ENCODE measurements at places on chromosomes 13 and 19. TPM values are rescaled to one million over a fixed set of nuclear protein-coding genes. Genes with fewer than 3 reads are reported as not detected.

DNA sequence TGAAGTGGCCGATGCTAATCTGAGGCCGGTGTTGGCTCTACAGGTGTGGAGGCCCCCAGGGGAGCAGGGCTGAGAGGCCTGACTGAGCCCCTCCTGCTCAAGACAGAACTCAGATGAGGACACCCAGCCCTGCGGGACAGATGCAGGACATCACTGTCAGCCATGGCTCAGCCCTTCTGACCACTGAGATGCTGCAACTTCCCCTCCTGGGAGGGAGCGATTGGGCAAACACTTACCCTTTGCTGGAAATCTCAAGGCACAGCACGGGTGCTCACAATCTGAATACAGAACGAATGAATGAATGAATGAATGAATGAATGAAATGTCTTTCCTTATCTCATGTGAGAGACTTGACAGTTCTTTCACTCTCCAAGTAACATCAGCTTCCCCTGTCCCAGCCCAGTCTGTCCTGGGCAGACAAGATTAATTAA, 3.5 kb upstream of the SIGLEC7 start:
- no peaks in the 10 kb centered on the region for H3K4me1 ChIP-seq
- peaks cover 95% of the 10 kb centered on the region for H3K27me3 ChIP-seq

GRCh38 chr13:56953965-56954364, 186.8 kb upstream of the PRR20A start:
- no peaks in the 10 kb centered on the region for H3K36me3 ChIP-seq
- H3K27me3 ChIP-seq, result no peaks in the 10 kb centered on the region
- DNase-seq, result no peak
- no peaks in the 10 kb centered on the region for H3K4me1 ChIP-seq
- no peak overlapping the region for H3K4me3 ChIP-seq

- H3K4me1 ChIP-seq, result no peaks in the 10 kb centered on the region
- no peak for DNase-seq
- no peak overlapping the region for H3K27ac ChIP-seq
- no peaks in the 10 kb centered on the region for H3K36me3 ChIP-seq
- no peak overlapping the region for H3K4me3 ChIP-seq
These were observed 9.1 kb upstream of the POP4 start for GRCh38 chr19:29596885-29597525.

DNA sequence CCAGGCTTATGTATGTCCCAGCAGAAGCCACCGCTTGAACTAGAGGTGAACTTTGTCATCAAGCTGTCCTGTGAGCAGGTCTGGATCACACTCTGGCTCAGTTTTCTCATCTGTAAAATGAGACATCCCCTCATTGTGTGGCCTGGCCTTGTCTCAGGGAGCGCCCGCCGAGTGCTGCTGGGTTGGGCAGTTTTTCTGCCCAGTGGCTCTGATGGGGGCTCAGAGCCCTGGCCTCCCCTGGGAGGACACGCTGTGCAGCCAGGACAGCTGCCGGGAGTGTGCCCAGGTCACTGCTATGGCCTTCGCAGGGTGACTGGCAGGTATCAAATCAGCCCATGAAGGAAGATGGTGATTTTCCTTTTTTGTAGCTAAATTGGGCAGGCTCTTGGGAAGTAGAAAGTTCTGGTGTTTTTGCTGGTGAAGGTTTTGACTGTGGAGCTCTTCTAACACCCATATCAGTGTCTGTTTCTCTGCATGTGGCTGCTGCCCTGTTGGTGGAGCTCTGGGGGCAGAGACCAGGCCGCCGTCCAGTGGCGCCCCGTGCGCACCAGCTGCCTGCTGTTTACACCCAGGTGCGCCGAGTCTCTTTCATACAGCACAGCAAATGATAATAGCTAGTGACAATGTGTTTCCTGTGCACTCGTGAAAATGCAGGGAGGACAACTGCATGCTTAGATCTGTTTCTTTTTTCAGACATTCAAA, 40.8 kb downstream of the SLC7A9 start:
- H3K27ac ChIP-seq, result no peak overlapping the region
- no peaks in the 10 kb centered on the region for H3K27me3 ChIP-seq
- 0 out of 2 replicates have a peak, but pooled peaks cover 3% of the 10 kb centered on the region for H3K4me1 ChIP-seq
- H3K4me3 ChIP-seq, result no peak overlapping the region

The ZSCAN22 gene
- not detected for total RNA-seq

The MTUS2 gene
- total RNA-seq, result not detected

The MOB3A gene
- 28.9 TPM for total RNA-seq

The TRMT1 gene
- total RNA-seq, result 44.1 TPM

The CGB5 gene
- total RNA-seq, result 1.9 TPM

The ZNF536 gene
- total RNA-seq, result not detected
